Activated naive CD4-positive, alpha-beta T cell treated with anti-CD3 and anti-CD28 coated beads, Interleukin-2, amount 10 ng/mL, durations not matched to agents 7 days and 5 days (primary cell): ENCODE measurements at places on chromosomes 11 and 22.
A peak's percentile ranks its signal among the peaks of the same experiment; 100 is the strongest.

- peak; percentile 36 for DNase-seq
Measured at GRCh38 chr22:45583504-45583903, 80.8 kb downstream of the FBLN1 start.

DNA sequence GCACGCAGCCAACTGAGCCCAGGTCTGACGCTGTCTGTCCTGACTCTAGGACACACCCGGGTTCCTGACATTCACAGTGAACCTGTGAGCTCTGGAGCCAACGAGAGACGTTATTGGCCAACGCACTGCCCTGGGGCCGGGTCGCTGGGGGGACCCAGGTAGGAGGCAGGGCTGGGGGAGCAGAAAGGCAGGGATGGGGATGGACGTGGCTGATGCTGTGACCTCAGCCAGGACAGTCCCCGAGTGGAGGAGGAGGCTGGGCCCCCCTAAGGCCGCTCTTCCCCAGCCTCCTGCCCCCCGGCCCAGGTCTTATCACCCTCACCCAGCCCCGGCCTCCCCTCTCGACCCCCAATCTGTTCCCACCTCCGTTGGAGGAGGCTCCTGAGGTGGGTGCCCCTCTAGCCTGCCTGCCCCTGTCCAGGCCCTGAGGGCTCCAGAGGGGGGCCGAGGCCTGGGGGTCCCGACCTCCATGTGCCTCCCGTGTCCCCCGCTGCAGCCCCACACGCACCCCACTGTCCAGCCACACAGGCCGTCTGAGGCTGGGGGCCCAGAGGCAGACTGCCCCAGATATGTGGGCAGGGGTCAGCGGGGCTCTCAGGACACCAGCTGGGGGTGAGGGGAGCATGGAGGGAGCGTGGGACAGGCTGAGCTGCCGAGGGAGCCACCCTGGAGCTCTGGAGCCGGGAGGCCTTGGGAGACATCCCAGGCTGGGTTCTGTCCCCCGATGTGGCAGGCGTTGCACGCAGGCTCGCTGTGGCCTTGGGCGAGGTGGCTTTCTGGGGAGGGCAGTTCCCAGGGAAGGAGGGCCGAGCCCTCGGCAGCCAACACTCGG is 29.2 kb upstream of the MUC5AC start:
- no peak for DNase-seq

DNA sequence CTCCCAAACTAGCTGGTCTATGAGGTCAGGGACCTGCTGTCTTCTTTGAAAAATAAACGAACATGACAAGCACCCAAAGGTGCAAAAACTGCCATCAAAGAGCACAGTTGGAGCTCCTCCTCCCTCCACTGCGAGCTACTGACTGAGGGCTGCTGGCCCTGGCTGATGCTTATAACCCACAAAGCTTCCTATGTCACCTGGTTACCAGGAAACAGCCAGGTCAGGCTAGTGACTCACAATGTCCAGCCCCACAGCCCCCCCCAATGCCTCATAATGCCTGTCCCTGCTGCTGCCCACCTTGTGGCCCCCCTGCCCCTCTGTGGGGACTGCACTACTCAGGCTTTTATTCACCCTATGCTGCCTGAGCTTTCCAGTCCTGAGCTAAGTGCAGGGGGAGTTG is at the start of gene DRICH1:
Gene DRICH1, minus strand, starts transcription at position 144 of the 400 bp plus-strand sequence. CDS start 298 bp downstream, outside the sequence.
- DNase-seq: no peak

GRCh38 chr11:130979386-130979972 is 63.2 kb upstream of the SNX19 start:
- DNase-seq: no peak

DNA sequence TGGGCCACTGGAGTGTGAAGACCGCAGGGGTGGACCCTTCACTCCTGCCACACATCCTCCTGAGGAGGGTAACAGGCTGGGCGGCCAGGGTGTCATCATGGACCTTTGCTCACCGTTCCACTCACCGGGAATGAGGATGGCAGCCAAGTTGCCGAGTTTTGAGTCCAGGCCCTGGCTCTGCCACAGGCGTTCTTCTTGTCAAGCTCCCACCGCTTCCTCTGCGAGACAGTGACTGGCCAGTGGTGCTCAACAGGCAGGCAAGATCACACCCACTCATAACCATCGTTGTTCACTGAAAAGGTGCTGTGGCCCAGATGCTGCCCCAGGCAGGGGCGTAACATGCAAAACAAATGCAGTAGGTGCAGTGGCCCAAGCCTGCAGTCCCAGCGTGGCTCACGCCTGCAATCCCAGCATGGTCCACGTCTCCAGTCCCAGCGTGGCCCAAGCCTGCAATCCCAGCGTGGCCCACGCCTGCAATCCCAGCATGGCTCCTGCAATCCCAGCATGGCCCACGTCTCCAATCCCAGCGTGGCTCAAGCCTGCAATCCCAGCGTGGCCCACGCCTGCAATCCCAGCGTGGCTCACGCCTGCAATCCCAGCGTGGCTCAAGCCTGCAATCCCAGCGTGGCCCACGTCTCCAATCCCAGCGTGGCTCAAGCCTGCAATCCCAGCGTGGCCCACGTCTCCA is 5.0 kb upstream of the PANX2 start:
- no peak for DNase-seq

GRCh38 chr22:32964411-32965057 is 93.6 kb downstream of the SYN3 start:
- no peak for DNase-seq

GRCh38 chr22:27543460-27543859 is 258.1 kb downstream of the MN1 start:
- no peak for DNase-seq

GRCh38 chr11:45756384-45757010 is 48.5 kb upstream of the SLC35C1 start:
- no peak for DNase-seq

DNA sequence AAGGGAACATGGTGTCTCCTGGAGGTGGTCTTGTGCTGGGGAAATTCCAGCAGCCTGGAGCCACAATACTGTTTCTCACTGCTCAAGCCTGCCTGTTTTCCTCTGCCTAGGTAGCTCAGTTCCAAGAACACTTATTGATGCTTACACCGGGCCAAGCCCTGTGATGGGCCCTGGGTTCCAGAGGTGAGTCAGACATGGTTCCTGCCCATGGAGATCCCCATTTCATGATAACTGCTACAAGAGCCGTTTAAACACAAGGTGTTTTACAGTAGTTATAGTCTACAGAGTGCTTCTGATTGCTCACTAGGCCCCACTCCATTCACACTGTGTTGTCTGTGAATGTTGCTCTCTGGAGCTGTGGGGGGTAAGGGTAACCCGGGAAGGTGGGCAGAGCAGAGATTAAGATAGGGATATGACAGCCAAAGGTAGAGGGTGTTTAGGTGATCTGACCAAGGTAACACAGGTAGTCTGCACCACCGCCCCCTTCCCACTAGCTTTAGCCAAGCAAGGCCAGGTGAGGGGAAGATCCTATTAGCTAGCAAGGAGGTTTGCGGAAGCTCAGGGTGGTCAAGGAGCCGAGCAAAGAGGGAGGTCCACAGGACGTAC is 696 bp upstream of the MICAL2 start:
- peak; percentile 43 for DNase-seq

- DNase-seq: no peak
Measured at GRCh38 chr11:83299681-83300080, 13.5 kb upstream of the CCDC90B start.

DNA sequence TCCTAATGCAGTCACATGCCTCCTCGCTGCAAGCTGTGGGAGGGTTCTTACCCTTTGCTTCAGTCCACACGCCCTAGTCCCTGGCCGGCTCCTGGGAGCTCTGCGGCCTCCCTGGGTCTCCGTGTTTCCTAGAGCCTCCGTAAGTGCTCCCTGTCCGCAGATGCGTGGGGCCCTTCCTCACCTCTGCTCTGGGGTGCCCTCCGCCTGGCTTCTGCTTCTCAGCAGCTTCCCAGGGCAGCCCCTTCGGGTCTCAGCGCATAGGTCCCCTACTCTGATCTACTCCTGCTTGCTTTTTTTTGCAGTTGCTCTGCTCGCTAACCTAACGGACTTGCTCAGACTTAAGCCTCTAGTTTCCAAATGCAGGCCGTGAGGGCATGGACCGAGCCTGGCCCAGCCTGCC is 22.4 kb downstream of the CAPN1 start:
- DNase-seq: peak; percentile 7

DNA sequence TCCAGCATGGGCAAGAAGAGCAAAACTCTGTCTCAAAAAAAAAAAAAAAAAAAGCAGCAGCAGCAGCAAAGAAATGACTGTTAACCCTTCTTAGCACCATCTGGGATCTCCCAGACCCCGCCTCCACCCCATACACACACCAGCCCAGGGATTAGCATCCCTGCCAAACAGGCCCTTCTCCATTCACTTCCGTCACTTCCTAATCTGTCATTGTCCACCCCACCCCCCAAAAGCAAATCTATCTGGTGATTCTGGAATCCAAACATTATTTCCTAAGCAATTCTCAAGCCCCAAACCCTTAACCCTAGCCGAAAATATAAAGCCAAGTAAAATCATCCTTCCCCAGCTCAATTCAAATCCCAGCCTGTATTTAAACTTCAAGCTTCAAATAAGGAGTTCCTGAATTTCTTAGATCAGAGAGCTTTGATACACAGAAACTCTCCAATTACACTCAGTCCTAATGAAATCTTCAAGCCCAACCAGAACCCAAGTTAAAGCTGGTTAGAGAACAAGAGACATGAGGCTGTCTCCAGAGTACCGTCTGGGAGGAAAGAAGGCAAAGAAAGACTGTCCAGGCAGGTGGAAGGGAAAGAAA is 6.0 kb upstream of the AHNAK start:
- DNase-seq: no peak

DNA sequence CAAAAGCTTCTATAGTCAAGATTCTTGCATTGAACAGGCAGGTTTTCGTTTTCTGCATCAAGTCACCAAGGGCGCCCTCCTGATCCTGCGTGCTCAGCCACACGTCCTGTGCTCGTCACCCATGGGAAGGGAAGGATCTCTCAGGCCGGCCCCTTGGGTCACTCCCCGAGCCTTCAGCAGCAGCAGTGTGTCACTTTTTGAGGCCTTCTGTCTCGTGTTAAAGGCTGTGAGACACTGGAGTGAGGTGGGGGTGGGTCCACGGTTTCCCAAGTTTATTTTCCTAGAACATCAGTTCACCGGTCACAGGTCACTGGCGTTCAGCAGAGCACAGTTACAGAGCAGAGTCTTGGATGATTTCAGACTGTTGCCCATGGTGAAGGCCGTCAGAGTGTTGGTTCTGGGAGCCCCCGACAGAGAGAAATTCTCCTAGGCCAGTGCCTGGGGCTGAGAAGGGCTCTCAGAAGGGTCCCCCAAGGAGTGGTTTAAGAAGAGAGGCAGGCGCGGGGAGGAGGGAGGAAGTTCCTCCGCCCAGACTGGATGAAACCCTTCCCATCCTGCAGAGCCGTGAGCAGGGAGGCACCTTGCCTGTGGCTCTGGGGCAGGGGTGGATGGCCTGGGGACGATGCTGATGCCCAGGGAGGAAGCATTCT is 13.5 kb upstream of the ADORA2A start:
- no peak for DNase-seq

- no peak for DNase-seq
Measured at GRCh38 chr11:2399488-2400068, 972 bp upstream of the TSSC4 start.

DNA sequence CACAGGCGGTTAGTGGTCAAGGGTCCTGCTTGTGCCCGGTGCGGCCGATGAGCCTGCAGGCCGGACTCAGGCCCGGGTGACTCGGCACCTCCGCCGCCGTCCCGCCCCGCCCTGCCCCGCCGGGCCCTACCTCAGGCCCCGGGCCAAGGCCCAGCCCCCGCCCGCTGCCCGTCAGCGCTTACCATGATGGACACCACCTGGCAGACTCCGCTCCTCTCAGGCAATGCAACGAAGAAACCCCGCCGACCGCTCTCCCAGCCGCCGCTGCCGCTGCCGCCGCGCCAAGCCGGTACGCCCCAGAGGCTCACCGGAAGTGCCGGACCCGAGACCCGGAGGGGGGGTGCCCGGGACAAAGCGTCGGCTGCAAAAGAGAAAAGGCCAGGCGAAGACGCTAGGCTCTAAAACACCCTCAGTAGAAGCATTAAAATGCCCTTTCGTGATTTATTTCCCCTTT is at the start of gene UFD1:
Gene UFD1, minus strand, starts transcription at position 293 of the 454 bp plus-strand sequence. Its CDS starts 108 bp downstream, at position 185.
- peak; percentile 89 for DNase-seq

GRCh38 chr11:116446048-116446941 is 326.5 kb downstream of the BUD13 start:
- DNase-seq: no peak

DNA sequence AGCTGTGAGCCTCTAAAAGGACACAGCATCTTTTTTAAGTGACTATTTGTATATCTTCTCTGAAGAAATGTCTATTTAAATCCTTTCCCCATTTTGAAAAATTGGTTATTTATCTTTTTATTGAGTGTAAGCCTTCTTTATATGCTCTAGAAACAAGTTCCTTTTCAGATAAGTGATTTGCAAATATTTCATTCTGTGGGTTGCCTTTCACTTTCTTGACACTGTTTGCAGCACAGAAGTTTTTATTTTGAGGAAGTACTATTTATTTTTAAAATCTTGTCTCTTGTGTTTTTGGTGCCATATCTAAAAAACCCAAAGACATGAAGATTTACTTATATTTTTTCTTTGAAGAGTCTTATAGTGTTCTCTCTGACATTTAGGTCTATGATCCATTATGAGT is 40.1 kb upstream of the LYVE1 start:
- no peak for DNase-seq

DNA sequence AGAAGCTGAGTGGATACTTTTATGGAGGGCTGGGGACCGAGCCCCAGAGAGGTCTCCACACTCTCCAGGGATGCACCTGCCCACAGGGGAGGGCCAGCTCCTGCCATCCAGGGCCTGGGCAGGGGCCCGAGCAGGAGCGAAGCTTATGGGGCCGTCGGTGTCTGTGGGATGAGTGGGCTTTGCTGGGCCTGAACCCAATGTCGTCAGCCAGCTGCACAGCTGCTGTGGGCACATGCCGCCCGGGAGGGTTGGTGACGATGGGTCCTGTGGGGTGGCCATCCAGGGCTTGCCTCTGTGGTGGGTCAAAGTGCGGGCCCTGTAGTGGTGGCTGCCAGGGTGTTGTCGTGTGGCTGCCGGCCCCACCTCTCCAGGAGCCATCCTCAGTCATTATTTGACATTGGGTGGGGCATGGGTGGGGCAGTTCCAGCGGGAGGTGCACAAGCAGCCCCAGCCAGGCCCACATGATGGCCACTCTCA is 447.1 kb downstream of the TBC1D22A start:
- DNase-seq: no peak

DNA sequence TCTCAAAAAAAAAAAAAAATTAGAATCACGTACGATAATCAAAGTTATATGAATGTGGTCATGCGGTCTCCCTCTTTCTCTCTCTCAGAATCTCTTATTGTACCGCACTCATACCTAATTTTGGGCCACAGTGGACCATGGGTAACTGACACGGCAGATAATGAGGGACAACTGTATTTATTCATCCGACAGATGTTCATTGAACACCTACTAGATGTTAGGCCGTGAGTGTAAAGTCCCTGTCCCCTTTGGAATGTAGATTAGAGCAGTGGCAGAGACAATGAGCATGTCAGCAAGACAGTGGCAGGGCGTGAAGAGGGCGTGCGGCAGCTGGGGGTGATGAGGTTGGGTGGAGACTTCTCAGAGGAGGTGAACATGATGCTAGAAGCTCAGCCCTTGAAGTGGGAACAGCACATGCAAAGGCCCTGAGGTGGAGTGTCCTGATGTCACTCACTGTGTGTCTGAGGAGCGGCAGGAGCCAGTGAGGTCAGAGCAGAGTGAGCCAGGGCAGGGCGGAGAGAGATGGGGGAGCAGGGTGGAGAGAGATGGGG is 25.1 kb downstream of the CACNA1I start:
- no peak for DNase-seq
